ENCODE measurements at places on chromosomes 12 and 14.

DNA sequence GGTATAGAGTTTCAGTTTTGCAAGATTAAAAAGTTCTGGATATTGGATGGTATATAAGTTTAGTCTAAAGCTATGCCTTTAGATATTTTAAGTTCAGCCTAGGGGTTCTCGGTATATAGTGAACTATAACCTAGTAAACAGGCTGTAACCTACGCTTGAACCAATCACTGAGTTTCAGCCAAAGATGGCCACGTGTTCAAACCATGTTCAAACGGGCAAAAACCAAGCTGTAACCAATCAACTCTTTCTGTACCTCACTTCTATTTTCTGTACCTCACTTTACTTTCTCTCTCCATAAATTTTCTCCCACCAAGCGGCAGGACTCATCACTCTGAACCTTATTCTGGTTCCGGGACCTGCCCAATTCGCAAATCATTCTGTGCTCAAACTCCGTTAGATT, 1.4 kb downstream of the TMBIM4 start:
- DNase-seq, result no peak

DNA sequence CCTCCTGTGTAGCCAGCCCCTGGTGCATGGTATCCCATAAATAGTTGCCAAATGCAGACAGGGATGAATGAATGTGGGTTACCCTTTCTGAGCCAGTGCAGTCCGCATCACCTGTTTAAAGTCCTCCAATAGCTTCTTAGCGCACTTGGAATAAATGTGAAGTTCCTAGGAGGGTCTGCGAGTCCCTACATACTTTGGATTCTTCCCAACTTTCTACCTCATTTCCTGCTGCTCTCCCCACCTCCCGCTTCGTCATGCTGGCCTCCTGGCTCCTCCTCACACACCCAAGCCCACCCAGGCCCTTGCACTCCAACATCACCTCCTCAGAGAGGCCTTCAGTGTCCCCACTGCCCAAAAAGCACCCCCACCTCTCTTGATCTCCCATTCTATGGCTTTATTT, 17.7 kb downstream of the RFX4 start:
- DNase-seq, result no peak

GRCh38 chr14:80522411-80522810, 311.1 kb upstream of the DIO2 start:
- DNase-seq, result no peak

DNA sequence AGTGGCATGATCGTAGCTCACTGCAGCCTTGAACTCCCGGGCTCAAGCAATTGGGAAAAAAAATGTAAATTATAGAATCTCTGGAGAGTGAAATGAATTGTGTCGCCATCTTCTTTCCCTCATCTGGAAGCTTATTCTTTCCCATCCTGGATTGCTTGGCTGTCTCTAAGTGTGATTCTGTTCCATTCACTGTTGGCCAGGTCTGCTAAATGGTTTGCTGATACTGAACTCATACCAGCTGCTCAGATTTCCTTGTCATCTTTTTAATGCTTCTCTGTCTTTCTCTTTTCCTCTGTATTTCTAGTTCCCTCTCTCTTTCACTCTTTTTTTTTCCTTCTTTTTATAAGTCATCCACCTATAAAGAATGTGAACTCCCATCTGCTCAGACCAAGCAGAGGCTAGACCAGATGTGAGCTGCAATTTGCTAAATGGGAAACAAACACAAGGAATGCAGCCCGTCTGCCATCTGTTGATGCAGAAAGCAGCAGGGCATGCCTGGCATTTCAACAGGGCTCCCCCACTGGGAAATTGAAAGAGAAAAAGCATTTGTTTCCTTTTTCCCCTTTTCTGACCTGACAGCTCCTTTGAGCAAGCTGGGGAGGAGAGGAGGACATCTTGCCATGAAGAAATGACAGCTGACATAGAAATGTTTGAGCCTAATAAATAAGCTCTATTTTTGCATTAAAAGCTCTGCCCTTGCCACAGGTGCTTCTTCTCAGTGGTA, 1823.6 kb upstream of the FLRT2 start:
- DNase-seq, result no peak

- DNase-seq, result peak; percentile 27
Observed at GRCh38 chr12:110937104-110937641, 16.8 kb upstream of the MYL2 start.

DNA sequence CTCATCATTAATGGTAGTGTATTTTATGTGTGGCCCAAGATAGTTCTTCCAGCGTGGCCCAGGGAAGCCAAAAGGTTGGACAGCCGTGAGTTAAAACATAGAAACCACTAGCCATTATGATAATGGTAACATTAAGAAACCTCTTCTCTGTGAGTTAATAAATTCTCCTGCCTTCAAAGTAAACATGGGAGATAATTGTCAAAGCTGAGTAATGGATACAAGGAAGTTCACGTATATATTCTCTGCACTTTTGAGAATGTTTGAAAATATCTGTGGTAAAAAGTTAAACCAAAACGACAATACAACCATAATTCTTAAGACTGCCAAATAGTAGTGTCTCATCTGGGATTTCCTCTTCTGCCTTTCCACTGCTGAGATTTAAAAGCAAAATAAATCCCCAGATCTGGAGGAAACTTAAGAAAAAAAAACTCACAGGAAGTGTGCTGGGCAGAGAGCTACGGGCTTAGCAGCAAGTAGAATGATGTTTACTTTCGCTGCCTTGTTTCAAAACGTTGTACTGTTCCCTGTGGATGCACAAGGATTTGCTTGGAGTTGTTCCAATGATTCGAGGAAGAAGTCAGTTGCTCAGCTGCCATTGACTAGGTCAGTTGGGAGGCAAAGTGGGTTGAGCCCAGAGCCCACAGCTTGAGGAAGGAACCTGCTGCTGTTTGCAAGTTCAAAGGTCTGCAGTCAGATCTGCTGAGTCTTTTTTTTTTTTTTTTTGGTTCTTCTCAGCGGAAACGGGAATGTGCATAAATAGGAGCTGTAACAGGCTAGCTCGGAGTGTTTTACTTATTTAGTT, 1.7 kb downstream of the TPCN1 start:
- no peak for DNase-seq

DNA sequence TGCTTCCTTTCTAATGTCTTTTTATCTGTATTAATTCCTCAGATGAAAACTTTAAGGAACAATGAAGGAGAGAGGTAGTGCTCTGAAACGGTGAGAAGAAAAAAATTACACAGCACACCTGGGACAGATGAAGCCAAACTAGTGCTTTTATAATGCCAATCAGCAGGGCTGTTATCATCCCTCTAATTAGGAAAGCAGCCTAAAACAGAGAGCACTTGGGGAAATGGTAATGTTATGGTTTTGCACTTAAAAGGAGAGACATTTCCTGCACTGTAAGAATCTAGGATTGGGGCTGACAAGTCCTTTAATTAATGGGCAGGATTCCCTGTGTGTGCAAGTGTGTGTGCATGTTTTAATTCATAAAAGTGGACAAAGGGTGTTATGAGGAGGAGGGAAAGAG, 4.8 kb upstream of the LMO3 start:
- no peak for DNase-seq

- no peak for DNase-seq
Observed at GRCh38 chr12:2999265-2999841, 40.2 kb downstream of the TEAD4 start.

- DNase-seq, result no peak
Observed at GRCh38 chr12:97513950-97514349, 51.3 kb downstream of the RMST start.

- DNase-seq, result no peak
Observed at GRCh38 chr14:94904636-94905035, 134.7 kb upstream of the GSC start.

DNA sequence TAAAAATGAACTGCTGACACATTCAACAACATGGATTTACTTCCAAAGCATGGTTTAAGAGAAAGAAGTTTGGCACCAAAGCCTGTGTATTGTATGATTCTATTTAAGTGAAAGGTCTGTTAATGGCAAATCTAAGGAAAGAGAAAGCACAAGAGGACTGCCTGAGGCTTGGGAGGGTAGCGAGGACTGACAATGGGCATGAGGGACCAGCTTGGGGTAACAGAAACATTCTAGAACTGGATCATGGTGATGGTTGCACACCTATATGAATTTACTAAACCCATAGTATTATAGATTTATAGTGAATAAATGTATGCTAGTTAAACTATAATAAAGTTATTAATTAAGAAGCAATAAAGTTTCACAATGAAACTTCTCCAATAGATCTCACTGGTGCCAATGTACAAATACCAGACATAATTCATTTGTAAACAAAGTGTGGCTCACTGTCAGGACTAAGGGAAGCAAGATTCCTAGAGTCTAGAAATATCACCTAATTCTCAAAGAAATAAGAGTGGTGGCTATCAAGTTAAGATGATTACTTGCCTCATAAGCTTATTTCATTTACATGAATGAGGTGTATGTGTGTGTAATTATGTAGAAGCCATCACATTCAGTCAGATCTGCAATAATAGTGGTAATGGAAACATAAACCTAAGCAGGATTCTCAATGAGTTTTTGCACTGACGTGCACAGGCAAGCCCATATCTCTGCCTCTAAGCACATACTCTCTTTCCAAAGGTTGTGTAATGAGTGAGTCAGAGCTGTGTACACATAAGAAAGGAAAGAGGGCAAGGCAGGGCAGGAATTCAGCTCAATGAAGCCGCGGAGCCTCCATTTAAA, 353.4 kb downstream of the KCNH5 start:
- no peak for DNase-seq

- no peak for DNase-seq
Observed at GRCh38 chr14:73785336-73785833, 66.2 kb upstream of the PTGR2 start.

DNA sequence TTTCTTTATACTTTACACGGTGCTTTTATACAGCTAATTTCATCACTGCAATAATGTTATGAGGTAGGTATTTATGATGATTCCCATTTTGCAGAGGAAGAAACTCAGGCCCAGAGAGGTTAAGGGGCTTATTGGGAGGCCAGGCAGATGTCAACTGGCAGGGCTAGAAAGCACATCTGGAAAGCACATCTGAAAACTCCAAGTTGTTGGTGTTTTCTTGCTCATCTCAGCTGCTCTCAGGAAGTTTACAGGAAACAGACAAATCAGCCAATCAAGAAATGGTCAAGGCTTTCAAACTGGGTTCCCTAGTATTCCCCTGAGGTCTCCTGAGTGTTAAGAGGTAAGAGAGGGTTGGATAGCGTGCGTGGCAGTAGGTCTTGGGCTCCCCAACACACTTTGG, 124.1 kb upstream of the MED13L start:
- no peak for DNase-seq

- no peak for DNase-seq
Observed at GRCh38 chr12:106442575-106442974, 85.0 kb downstream of the POLR3B start.

DNA sequence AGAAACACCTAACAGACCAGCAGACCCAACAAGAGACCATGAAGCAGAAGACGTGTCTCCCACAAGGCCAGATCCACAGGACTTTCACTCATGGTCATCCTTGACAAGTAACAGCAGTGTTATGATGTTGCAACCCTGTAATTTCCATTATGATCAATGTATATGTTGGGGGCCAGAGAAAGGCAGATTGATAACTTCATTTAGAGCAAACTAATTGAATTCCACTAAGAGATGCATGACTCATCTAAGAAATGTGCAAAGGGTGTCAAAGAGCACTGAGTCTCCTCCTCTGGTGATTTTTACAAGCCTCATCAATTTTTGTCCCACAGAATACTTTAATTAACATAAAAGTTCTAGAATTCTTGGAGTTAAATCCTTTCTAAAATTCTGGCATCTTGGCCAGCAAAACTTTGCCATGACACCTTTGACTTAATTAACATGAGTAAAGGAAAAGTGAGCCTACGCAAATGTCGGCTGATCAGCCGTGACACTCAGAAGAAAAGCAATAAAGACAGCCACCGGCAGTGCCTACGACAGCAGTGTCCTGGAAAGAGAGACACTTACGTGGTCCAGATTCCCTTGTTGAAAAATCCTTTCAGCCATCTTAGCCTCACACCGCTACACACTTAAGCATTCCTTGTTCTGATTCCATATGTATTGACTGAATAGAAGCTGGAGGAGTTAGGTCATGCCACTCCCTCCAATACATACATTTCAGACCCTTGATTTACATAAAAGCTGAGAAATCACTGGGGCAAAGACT, 370.2 kb upstream of the CCDC196 start:
- no peak for DNase-seq

DNA sequence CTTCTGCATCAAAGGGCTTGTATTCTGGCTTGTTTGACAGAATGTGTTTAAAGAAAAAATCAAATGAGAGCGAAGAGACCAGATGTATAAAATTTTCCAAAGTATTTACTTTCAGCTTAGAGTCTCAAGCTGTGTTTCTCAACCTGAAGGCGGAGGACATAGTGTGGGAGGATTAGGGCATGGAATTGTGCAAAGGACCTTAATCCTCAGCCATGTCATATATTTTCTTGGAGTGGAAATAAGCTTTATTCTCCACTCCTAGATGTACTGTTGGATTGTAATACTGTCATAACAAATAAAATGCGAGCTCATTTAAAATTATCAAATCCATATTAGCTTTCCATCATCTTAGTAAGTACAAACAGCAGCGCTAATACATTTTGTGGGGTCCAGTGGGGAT, 154.0 kb downstream of the PAH start:
- DNase-seq, result no peak

DNA sequence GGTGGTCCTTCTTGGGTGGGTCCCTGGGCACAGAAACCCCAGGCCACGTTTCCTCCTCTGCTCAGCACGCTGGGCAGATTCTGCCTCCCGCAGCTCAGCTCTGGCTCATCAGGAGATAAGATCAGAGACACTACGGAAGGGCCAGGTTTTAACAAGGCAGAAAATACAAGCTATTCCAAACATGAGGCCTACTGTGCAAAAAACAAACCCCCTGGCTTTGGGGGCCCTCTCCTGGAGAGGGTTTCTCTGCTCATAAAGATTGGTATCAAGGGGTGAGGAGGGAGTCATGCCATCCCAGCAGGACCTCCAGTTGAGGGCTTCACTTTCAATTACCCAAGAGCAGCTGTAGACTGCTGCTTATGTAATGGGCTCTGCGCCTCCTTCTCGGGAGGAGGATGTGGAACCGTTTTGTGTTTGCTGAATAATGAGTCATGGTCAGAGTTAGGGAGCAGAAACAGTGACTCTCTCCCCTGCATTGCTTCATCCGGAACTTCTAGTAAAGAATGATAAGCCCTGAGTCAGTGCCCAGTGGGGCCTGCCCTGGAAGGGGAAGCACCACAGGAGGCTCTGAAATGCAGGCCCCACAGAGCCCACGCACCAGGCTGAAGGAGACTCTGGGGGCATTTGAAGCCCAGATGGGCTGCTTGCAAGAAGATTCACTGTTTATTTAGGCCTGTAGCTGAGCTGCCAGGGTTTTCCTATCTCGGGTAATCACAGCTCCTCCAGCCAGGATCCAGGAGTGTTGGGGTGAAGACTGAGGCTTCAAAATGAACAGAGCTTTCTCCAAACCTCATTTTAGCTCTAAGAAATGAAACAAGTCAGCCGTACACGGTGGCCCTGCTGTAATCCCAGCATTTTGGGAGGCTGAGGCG, 79.3 kb downstream of the SSPN start:
- no peak for DNase-seq

DNA sequence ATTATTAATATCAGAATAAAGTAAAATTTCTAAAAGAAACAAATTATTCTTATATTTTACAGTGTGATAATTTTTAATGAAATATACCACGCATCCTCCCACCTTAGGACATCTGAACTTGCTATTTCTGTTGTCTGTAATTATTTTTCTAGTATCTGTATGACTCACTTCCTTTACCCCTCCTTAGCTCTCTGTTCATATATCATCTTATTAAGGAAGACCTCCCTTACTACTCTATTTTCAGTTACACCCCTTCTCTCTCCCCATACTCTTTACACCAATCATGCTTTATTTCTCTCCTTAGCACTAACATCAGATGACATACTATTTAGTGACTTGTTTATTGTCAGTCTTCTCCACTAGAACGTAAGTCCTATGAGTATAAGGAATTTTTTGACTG, 34.2 kb upstream of the C12orf50 start:
- DNase-seq, result no peak

- DNase-seq, result no peak
Observed at GRCh38 chr12:79326663-79327062, 364.1 kb downstream of the PAWR start.

Data from stimulated activated CD4-positive, alpha-beta T cell treated with anti-CD3 and anti-CD28 coated beads, Interleukin-15, amount 100 ng/mL, for 1 hour (primary cell).